Stimulated activated CD4-positive, alpha-beta T cell treated with anti-CD3 and anti-CD28 coated beads, TNF-alpha, amount 100 ng/mL, for 48 hours (primary cell): ENCODE measurements at places on chromosomes 12 and 14.

DNA sequence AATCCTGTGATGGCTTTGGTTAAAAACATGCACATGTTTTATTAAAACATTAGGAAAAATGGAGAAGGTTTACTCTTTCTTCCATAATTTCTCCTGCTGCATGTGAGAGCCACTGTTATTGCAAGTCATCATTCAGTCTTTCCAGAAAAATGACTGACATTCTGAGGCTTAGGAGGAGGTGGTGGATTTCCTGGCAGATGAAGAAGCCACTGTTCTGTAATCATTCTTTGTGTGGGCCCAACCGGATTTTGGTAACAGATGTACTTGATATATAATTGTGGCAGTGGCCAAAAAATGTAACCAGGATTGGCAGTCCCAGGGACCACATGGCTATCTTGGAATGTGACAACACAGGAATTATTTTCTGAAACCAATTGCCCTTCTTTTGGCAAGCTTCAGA lies 120.2 kb downstream of the DAAM1 start:
- no peak for DNase-seq

DNA sequence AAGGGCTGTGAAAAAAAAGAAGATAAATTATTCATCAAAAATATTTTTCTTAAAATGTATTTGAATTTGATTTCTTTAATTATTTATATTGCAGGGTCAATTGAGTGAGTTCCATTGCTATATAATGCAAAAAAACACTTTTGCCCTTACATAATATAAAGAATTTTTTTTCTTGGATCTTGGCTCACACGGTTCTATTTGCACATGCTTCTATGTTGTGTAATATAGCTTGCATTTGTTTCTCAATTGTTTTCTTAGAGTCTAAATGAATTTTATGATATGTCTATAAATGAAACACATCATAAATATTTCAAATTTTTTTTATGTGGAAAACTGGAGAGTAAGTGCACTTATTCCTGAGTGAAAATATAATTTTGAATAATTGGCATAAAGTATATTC lies 694.2 kb downstream of the SLC6A15 start:
- DNase-seq: no peak

GRCh38 chr12:46362895-46363581 lies 9.5 kb downstream of the SLC38A2 start:
- no peak for DNase-seq

GRCh38 chr12:104279164-104279563 lies 24.4 kb upstream of the EID3 start:
- no peak for DNase-seq

GRCh38 chr12:95173392-95174251 lies 43.6 kb downstream of the FGD6 start:
- DNase-seq: no peak

DNA sequence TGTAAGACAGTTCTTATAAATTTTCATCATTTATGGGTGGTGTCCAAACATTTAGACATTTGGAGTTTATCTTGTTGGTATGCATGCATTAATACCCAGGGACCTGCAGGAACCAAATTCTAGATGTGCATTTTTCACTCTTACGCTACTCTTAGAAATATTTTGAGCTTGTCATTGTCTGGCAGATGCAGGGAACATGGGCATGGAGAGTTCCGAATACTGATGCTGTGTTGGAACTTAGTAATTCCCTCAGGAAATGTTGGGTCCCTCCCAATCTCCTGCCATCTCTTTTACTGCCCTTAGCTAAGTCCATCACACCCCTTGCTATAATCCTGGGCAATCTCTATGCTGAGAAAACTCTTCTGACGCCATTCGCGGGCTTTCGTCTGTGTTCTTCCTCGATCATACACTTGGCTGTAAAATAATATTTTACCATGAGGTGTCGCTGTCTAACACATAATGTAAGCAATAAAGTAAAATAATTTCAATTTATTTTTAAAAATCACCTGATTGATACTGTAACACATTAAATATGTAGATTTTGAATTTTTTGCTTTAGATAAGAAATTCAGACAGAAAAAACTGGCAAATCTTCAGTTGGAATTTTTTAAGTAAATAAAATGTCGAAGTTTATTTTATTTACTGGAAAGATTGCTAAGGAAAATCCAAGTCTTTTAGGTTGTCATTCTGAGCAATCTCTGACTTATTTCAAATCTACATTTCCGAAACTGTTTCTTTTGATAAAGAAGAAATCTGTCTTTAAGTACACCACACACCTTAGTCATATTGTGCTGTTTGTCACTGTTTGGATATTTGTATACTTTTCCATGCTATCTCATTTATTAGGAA lies 304.1 kb upstream of the SSTR1 start:
- DNase-seq: no peak

DNA sequence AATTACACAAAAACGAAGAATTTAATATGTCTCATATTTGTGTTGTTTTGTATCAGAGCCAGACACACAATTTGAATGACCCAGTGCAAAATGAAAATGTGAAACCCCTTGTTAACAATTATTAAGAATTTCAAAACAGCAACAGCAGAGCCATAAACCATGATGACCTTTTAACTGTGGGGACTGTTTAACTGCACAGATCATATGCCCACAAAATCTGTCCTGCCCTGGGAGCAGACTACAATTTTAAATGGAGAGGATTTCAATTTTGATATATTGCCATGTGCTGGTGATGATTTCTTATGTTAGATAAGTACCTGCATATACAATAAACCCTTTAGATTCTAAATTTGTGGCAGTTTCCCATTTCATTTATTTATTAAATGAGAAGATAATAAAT lies 455.5 kb upstream of the MGAT4C start:
- DNase-seq: no peak

DNA sequence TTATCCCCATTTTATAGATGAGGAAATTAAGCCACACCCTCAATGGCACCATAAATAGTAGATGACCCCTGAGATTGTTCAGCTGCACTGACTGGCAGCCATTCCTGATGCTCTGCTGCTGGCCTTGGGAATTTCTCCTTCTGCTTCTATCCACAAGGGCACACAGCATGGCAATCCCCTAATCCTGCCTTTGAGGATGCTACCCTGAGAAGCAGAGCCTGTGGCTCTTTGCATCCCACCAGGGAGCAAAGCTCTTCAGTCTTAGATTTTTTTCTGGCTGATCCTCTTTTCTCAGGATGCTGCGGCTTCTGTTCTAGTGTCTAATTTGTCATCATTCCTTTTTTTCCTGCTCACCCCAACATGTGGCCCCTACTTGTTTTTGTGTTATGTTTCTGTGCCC lies 114.8 kb downstream of the TMX1 start:
- no peak for DNase-seq

- no peak for DNase-seq
Measured at GRCh38 chr14:50658203-50658602, 9.9 kb downstream of the SAV1 start.

DNA sequence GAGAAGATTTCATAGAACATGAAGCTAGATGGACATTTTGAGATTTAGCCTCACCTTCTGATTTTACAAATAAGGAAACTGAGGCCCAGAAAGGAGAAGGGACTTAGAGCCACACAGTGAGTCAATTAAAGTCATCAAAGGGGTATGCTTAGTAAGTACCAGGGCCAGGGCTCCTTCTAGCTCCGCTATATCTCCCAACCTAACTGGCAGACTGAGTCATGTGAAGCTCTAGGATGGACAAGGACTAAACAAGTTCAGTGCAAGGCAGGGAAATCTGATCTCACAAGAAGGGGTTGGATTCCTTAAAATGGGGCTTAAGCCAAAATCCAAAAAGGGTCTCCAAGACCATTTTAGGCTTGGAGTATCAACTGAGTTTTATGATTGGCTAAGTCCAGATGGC lies 215.8 kb downstream of the PHLDA1 start:
- DNase-seq: no peak

DNA sequence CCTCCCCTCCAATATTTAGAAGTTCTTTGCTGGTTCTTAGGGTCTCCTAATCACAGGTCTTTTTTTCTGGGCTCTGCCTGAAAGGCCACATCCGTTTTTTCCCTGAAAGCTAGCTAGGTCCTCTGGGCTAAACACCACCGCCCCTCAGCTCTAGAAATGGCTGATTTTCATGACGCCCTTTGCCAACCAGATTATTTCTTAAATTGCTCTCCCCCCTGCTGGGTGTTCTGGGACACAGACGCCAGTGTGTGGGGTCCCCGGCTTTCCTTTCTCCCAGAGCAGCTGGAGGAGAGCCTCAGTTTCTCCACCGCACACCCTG lies 45.3 kb upstream of the ATP23 start:
- no peak for DNase-seq

GRCh38 chr12:124498275-124499189 lies 68.9 kb downstream of the NCOR2 start:
- no peak for DNase-seq

DNA sequence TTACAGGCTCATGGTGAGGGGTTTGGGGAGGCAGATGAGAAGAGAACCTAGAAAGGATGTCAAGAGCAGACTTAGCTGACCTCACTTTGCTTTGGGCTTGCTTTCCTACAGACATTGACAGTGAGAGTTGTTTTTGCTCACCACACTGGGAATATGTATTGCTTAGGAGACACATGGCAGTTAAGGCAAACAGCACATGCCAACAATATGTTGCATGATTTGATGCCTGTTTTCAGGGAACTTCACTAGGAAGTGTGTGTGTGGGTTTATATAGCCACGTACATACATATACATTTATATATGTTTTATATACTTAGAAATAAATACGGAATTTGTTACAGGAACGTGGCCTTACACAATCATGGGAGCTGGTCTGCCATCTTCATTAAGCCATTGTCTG lies 346.1 kb downstream of the RGS6 start:
- DNase-seq: no peak

GRCh38 chr14:72463291-72463866 lies 430.5 kb downstream of the DPF3 start:
- DNase-seq: no peak

- DNase-seq: no peak
Measured at GRCh38 chr12:131138638-131139362, 185.1 kb downstream of the ADGRD1 start.

GRCh38 chr14:98803196-98803595 lies 468.8 kb downstream of the BCL11B start:
- DNase-seq: no peak

DNA sequence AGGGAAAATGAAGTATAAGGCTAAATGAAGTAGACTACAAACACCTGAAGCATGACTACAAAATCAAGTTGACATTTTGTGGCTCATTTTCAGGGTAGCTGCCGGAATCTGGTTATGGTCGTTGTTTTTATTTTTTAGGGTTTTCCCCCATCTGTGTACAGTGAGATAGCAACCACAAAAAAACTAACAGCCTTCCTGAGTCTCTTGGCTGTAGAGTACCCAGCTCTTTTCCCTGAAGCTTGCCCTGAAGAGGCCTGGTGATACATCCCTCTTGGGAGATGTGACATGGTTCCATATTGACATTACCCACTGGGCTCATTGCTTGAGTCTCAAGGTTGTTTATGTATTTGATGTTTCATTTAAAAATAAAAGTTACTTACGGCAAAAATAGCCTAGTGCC lies 424.0 kb downstream of the ZFP36L1 start:
- DNase-seq: no peak

- no peak for DNase-seq
Measured at GRCh38 chr12:131347345-131347714, 363.6 kb upstream of the SFSWAP start.

DNA sequence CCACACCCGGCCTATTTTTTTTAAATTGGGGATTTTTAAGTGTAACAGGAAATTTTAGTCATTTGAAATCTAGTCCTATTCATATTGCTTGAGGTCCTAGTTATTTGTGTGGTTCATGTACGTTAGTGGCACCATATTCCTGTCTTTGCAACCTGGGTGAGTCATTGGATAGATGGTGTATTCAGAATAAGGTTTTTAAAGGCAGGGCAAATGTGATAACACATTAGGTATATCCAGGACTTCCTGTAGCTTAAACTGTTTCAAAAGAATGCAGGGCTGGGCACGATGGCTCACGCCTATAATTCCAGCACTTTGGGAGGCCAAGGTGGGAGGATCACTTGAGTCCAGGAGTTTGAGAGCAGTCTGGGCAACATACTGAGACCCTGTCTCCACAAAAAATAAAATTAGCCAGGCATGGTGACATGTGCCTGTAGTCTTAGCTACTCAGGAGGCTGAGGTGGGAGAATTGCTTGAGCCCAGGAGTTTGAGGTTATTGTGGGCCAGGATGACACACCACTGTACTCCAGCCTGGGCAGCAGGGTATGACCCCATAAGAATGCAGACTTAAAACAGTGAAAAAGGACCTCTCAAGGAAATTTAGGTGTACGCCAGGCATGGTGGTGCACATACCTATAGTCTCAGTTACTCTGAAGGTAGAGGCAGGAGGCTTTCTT lies 8.1 kb downstream of the ATP6V0A2 start:
- no peak for DNase-seq

- DNase-seq: no peak
Measured at GRCh38 chr12:1418144-1418543, 176.2 kb downstream of the FBXL14 start.

DNA sequence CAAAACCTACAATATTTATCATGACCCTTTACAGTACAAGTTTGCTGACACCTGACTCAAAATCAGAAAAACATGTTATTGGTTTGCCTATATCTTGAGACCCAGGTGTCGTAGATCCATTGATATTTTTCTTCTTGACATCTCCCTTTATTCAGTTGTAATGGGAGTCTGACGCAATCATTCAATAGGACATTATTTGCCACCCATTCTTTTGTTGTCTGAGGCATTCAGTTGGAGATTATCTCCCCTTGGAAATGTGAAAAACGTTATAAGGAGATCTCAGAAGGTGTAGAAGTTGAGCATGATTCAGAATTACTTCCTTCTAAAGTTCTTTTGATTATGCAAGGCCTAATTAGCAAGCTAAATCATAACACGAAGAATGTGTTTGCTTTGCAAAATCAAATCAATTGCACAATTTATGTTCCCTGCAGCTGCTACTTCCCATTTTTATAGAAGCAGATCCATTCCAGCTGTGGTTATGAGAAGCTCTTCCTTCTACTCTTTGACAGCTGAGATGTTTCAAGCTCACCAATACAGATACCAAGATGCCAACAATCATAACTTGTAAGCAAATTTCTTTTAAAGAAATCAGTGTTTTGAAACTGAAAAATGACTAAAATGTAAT lies 228.2 kb upstream of the SYT1 start:
- no peak for DNase-seq

DNA sequence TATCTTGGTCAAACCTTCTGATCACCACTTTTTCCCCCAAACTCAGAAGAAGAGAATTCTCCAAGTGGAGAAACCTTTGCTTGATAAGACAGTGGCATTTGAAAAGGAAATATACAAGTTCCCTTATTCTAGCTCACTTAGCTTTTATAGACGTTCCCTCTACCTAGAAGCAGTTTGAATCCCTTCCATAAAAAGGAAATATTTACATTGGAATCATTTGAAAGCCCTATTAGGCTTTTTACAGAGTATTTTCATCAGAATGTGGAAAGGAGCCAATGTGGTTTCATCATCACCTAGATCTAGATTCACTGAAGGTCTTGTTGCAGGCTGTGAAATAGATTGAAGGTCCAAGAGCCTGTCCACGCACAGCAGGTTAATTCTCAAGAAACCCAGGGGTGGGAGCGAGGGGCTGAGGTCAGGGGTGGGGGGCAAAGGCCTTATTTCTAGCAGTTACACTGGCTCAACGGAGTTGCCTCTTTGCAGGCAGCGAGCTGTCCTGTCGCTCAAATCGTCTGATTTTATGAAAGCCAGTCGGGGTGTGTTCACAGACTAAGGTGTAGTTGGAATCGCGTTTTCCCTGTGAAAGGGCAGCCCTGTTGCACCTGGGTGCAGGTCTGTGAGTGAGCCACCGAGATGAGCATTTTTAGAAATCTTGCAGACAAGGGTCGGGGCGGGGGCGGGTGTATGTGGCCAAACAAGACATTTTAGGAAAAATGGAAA lies 45.6 kb downstream of the AACS start:
- DNase-seq: no peak
